Prostate gland (tissue), 2 donors: ENCODE measurements at places on chromosomes 7 and 10. TPM values are rescaled to one million over a fixed set of nuclear protein-coding genes. Genes with fewer than 3 reads are reported as not detected.
A peak's percentile ranks its signal among the peaks of the same experiment; 100 is the strongest.

- no peak for DNase-seq
These were observed 190.4 kb downstream of the HDAC9 start for GRCh38 chr7:18685971-18686370.

GRCh38 chr10:125025341-125025740, 83.4 kb downstream of the ZRANB1 start:
- no peak for DNase-seq

- no peak for DNase-seq
These were observed 296.3 kb upstream of the SEMA3D start for GRCh38 chr7:85483177-85483576.

DNA sequence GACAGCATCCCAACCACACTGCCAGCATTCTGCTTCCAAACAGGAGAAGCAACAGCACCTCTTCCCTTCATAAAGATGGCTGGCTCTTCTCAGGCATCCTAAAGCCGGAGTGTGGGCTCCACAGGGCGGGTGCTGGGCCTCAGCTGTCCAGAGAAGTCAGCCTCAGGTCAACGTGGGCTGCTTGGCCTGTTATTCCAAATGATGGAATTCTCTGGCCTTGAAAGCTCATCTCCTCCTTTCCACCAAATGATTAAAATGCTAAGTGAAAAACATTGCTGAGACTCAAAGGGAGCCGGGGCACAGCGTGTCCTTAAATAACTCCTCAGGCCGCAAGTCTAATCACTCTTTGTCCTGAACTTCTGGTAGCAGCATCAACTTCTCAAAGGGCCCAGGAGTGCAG, 53.1 kb upstream of the CPXM2 start:
- DNase-seq: no peak

- DNase-seq: no peak
These were observed 302.7 kb downstream of the GLRX3 start for GRCh38 chr10:130438861-130439260.

DNA sequence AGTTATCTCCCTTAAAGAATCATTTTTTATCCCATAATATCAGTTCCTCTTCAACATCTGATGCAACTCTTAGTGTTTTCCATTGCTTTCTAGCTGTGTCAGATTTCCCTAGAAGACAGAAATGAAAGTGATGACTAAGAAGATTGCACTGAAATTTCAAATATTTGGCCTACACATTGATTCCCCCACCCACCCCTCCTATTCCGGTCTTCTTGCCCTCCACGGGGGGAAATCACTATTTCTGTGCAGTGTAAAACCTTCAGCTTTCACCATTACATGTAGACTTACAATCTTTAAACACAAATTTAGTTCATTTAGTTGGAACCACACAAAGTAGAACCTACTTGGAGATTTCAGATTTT, 63.7 kb upstream of the IL6 start:
- no peak for DNase-seq

- peak; percentile 69 for DNase-seq
These were observed 51.0 kb downstream of the TCF7L2 start for GRCh38 chr10:113000876-113001598.

DNA sequence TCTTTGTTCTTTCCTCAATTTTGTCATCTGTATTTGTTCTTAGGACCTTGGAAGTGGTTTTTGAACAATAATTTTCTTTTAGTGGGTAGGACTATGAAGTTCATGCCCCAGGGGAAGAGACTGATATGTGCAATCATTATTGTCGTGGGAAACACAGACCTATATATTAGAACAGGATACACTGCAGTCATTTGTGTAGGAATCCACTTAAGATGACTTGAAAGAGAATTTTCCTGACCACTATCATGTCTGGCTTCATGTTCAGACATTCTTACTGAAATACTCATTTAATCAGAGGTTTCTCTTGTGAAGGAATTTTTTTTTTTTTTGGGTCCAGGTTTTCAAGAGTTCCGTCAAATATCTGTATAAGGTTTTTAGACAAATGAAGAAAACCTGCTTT, 163.6 kb downstream of the SUGCT start:
- no peak for DNase-seq

GRCh38 chr7:75971309-75971960, 23.0 kb downstream of the TMEM120A start:
- DNase-seq: no peak

DNA sequence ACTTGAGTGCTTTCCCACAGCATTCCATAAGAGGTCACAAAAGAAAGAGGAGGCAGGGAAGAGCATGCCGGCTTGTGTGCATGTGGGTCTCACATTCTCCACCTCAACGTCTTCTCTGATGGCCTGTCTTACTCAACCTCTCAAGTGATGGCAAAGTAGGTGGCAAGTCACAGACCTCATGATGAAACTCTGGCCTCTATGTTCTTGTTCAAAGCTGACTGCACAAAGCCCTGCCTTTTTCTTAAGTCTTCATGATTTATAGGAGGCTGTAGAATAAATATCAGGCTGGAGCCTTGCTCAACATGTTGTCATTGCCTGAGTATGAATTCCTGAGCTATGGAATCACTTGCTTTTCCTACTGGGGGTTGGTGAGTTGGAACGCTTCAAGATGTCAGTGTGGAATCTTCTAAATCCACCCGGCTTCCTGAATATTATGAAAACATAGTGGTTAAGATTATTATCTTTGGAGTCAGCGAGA, 213.6 kb upstream of the INHBA start:
- DNase-seq: no peak

DNA sequence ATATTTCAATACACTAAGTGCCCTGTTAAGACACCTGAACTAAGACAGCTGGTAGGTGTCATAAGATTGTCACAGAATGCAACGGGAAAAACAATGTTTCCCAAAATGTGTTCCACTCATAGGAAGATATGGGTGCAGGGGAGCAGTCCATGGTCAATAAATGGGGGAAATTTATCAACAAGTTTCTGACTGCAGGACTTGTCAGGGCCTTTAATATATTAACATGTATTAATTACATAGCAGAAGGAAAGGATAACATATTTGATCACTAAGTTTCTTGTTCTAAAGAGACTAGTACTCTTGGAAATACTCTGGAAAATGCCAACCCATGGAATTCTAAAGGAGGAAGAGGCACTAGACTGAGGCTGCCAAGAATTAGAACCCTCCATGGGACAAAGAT, 6.7 kb downstream of the RBP3 start:
- DNase-seq: no peak

- DNase-seq: no peak
These were observed 473.4 kb downstream of the PTPRN2 start for GRCh38 chr7:158114056-158114850.

GRCh38 chr10:82925547-82925946, 1050.6 kb downstream of the NRG3 start:
- no peak for DNase-seq

DNA sequence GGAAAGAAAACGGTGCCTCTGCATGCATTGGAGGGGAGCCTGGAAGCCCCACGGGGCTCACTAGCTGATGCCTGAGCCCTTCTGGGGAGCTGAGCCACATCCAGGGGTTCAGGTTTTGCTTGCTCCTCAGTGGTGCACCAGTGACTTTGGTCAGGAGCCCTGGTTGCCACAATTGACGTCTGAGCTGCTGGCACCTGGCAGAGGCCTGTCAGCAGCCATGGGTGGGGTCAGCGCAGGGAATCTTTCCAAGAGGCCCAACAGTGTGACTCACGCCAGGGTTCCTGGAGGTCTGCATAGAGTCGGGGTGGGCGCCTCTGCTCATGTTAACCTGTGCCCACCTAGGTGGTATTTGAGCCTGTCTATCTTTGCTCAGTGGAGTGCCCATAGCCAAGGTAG, 138.7 kb downstream of the NEURL1 start:
- no peak for DNase-seq

GRCh38 chr10:24643679-24644209, 79.9 kb downstream of the ARHGAP21 start:
- no peak for DNase-seq

GRCh38 chr10:29007748-29008610, 280.9 kb upstream of the LYZL1 start:
- DNase-seq: no peak

DNA sequence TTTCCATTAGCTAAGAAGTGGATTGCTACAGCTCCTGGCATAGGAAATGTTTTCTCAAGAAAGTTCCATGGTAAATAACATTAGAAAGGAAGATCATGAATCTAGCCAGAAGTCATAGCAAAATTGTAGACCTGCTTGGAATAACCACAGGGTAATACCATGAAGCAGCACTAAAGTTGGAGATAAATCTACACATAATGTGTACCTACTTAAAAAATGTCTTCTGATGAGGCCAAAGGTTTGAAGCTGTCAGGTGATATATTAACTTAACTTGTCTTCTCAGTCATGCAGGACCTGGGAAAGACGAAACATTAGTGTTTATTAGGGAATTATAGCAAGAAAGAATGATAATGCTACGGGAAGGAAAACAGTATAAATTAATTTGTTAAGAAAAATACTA, 6.3 kb downstream of the CISD1 start:
- DNase-seq: no peak

DNA sequence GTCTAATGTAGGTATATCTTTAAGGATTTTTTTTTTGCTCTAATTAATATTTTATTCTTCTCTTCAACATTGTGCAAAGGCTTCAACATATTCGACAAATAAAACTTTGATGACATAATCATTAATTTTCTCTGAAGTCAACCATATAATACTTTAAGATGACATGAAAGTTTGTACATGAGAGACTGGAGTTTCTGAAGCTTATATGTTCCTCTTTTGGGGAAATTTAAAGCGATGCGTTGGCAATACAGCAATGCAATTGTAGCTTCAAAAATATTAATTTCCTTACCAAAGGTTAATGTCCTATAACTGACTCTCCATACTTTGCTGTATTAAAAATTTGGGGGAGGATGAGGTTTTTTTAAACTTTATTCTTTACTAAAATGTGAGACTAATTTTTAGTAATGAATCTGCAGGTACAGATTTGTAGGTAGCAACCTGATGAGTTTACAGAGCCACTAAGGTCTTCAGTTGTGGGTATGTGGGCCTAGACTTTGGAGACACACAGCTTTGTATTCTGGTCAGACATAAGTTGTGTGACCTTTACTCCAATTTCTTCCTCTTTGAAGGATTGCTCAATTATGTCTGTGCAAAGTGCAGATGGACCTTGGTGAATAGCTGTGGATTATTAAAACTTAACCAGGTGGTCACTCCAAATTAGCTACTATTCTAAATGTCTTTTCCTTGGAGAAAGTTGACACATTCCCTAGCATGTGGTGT, 18.0 kb upstream of the LIPA start:
- DNase-seq: no peak

GRCh38 chr10:25666276-25666675, 267.8 kb upstream of the MYO3A start:
- no peak for DNase-seq

DNA sequence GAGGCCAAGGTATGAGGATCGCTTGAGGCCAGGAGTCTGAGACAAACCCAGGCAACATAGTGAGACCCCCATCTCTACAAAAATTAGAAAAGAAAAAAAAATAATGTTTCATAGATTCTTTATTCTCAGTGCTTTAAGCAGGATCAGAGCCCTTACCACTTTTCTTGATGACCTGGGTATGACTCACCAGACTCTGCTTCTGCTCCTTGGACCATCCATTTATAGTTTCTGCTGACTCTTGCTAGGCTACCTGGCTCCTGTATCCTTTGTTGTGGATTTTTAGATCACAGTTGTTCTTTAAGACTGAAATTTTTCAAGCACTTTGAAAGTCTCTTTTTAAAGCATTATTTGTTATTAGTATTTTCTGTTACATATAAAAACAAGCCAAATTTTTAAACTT, 411.1 kb downstream of the GFRA1 start:
- no peak for DNase-seq

DNA sequence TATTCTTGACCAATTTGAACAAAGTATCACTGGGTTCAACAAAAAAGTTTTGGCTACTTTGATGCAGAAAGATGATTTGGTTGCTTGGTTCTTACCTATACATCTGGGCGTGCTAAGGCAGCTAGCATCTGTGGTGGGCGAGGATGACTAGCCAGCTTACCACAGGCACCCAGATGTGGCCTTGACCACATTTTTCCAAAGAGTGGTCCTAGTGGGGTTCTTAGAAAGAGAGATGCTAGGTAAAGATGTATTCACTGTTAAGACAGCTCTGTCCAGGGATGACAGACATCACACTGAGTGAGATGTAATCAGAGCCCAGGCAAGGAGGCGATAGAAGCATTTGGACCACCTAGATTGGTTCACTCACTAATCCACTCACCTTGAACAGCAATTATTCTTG, 785 bp downstream of the DNTT start:
- no peak for DNase-seq

DNA sequence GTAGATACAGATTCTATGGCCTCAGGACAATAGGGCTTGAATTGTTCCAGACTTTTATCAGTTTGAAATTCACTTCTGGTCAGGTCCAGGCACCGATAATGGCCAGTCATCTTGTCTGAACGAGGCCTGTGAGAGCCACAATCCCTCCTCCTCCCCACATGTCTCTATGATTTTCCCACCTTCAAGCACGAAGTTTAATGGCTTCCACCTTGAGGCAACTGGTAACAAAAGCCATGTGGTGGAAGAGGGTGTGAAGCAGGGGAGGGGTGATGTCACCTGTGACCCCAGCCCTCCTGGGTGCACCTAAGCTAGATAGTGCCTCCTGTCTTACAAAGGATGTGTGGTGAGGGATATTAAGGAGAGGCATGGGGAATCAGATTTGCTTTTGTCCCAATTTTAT, 89.2 kb downstream of the PCGF5 start:
- DNase-seq: no peak

DNA sequence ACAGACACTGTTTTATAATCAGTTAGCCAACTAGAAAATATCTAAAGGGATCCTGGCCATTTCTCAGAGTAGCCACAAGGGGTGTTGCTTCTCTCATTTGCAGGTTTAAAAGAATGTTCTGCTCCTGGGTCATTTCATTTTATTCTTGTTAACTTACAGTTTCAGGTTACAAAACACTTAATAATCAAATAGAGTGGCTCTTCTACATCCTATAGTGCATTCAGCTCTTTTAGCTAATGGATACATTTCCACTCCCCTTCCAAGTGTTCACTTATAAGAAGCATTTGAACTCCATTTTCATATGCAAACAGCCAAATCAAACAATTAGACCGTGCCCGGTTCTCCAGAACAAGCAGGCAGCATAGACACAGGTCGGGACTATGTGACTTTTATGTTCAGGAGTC, 117.5 kb downstream of the TRIL start:
- DNase-seq: no peak

The EBLN1 gene
- not detected for total RNA-seq

The PRPS1L1 gene
- 2.7 TPM for total RNA-seq

The EGFR gene
- total RNA-seq: 112 TPM

The PRR15 gene
- total RNA-seq: 7.7 TPM

The SAMD9L gene
- 6.2 TPM for total RNA-seq

The CLRN3 gene
- total RNA-seq: not detected

The MRC1 gene
- total RNA-seq: 3.1 TPM

The CRTAC1 gene
- 3.8 TPM for total RNA-seq

The HECW1 gene
- 10.3 TPM for total RNA-seq

The LRGUK gene
- total RNA-seq: 1.3 TPM

The ANK3 gene
- 46.0 TPM for total RNA-seq

The DPP6 gene
- 0.05 TPM for total RNA-seq

The TMEM196 gene
- total RNA-seq: not detected

The IKZF1 gene
- total RNA-seq: 2.7 TPM
